Glutamatergic neuron (in vitro differentiated cells): ENCODE measurements at places on chromosomes 3 and 15. TPM values are rescaled to one million over a fixed set of nuclear protein-coding genes. Genes with fewer than 3 reads are reported as not detected.

DNA sequence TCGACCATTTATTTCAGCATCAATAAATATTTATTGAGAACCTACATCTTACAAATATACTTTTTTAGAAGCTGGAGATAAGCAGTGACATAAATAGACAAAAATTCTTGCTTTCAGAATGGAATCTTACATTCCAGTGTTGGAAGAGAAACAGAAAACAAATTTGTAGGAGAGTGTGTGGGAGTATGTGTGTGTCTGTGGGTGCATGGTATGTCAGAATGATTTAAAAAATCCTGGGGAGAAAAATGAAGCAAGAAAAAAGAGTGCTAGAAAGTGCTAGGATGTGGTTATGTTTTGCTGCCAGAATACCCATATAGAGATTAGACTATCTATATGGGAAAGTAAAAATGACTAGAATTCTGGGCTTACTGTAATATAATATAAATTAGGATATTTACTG, 561.7 kb upstream of the SGO1 start:
- no peak overlapping the region for H3K4me3 ChIP-seq
- H3K4me1 ChIP-seq, result peaks cover 10% of the 10 kb centered on the region
- no peak for DNase-seq
- no peaks in the 10 kb centered on the region for H3K36me3 ChIP-seq

DNA sequence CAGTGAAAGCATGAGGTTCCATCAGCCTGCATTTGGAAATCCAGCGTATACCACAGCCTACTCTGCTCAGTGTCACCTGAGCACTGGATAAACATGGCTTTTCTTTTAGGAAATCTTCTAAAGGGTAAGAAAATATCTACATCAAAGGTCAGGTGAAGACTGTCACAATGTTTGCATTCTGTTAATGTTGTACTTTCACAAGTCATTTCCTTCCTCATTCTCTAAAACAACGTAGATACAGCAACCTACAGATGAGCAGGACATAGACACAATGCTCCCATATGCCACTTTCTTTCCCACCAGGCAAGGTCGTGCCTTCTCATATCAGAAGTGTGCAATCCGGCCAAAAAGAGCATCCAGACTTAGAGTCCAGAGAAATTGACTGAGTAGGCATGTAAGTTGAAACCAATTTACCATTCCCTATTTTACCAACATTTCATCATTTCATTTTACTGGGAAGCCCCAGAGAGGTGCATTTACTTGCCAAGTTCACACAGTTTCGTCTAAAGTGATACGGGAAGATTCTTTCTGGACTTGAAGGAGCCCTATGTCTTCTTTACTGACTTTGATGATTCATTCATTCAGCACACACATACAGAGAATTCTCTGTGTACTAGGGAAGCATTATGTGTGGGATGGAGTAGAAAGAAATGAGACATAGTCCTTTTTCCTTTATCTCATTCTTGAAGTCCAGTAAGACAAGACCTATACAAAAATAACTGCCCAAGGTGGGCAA, 30.6 kb upstream of the LPP start:
- H3K36me3 ChIP-seq, result no peaks in the 10 kb centered on the region
- DNase-seq, result no peak
- H3K27me3 ChIP-seq, result no peaks in the 10 kb centered on the region
- H3K4me3 ChIP-seq, result no peak overlapping the region
- no peaks in the 10 kb centered on the region for H3K4me1 ChIP-seq
- no peak overlapping the region for H3K27ac ChIP-seq

DNA sequence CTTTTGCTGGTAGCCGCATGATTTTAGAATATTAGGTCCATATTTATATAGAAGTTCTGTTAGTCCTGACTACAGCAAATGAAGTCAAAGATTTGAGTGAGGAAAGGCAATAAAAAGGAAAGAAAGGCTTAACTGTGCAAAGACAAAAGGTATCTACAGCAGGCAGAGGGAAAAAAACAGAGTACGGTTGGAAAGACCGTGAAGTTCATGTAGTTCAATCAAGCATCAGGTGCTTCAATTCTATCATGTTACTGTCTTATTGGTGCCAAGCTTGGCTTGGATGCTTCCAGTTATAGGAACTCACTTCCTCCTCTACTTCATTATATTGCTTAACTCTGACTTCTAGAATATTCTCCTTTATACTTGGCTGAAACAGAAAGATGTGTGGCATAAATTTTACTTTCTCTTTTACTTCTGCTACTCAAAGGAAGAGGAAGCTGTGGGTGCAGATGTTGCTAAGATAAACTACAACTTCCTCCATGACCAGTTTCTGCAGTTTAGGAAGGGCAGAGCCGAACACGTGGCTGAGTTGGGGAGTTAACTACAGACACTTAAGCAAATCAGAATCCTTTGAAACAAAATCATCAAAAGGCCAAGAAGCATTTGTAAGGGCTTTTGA, 72.6 kb upstream of the ZBED2 start:
- no peak overlapping the region for H3K27ac ChIP-seq
- no peaks in the 10 kb centered on the region for H3K4me1 ChIP-seq
- H3K36me3 ChIP-seq, result peaks cover 8% of the 10 kb centered on the region
- DNase-seq, result no peak
- no peaks in the 10 kb centered on the region for H3K27me3 ChIP-seq

- no peaks in the 10 kb centered on the region for H3K27me3 ChIP-seq
- no peaks in the 10 kb centered on the region for H3K36me3 ChIP-seq
- no peak overlapping the region for H3K4me3 ChIP-seq
Measured at GRCh38 chr3:188243124-188243795, 89.3 kb downstream of the LPP start.

- H3K36me3 ChIP-seq, result no peaks in the 10 kb centered on the region
- no peaks in the 10 kb centered on the region for H3K27me3 ChIP-seq
- no peak overlapping the region for H3K27ac ChIP-seq
- no peak for DNase-seq
- H3K4me1 ChIP-seq, result peaks cover 1% of the 10 kb centered on the region
Measured at GRCh38 chr3:105466495-105467404, 100.0 kb downstream of the ALCAM start.

GRCh38 chr3:190435618-190436017, 14.1 kb downstream of the TMEM207 start:
- DNase-seq, result no peak
- no peaks in the 10 kb centered on the region for H3K4me1 ChIP-seq
- no peak overlapping the region for H3K4me3 ChIP-seq
- H3K27me3 ChIP-seq, result no peaks in the 10 kb centered on the region

Gene CFAP20DC
- total RNA-seq, result 8.4 TPM

Gene LRRN1
- 127 TPM for total RNA-seq

Gene RTP1
- total RNA-seq, result not detected

Gene SAMD7
- not detected for total RNA-seq
